Testis (tissue), 5 donors: ENCODE measurements at places on chromosomes 16 and 17. TPM values are rescaled to one million over a fixed set of nuclear protein-coding genes. Genes with fewer than 3 reads are reported as not detected.

DNA sequence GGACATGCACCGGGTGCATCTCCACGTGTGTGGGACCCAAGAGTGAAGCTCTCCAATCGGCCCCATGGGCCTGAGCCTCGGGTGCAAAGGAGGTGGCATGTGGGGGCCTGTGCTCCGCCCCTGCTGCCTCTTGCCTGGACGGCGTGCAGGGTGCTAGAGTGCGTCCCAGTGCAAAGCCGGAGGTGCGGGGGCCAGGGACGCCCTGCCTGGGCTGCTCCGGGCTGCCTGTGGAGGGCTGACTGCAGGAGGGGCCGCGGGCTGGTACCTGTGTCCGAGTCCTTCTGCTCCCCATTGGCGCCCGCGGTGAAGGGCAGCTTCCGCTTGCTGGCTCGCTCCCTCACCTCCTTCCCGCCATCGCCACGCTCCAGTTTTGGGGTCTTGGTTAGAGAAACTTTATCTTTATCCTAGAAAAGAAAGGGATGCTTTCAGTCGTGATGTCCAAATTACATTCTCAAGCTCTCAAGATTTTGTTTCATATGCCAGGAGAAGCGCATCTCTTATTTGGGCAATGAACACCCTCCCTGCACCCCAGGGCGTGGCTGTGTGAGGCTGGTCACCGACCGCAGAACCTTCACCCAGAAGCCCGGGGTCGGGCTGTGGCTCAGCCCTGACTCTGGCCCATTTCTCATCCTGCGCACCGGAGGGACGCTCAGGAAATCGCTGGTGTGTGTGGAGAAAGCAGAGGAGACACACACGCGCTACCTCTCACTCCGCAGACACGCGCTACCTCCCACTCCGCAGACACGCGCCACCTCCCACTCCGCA, 87.6 kb downstream of the ZNF778 start:
- DNase-seq, result no peak

- peak; percentile 82 for DNase-seq
Measured at GRCh38 chr17:81636505-81637288, at the start of the genes NPLOC4 and TSPAN10. Gene NPLOC4, minus strand, starts transcription at chr17:81637112. Its CDS starts 182 bp downstream, at chr17:81636930. Gene TSPAN10, plus strand, starts transcription at chr17:81637196. Its CDS starts 5,217 bp downstream, at chr17:81642413.

GRCh38 chr17:56658648-56659047, 65.1 kb downstream of the NOG start:
- no peak for DNase-seq

The LRRC46 gene
- total RNA-seq, result 18.4 TPM

The TBC1D3G gene
- 14.6 TPM for total RNA-seq

The PABPN1L gene
- 0.93 TPM for total RNA-seq
